ENCODE measurements at places on chromosomes 7 and 10.

- DNase-seq = no peak
Observed at GRCh38 chr10:52463826-52464225, 149.7 kb downstream of the DKK1 start.

DNA sequence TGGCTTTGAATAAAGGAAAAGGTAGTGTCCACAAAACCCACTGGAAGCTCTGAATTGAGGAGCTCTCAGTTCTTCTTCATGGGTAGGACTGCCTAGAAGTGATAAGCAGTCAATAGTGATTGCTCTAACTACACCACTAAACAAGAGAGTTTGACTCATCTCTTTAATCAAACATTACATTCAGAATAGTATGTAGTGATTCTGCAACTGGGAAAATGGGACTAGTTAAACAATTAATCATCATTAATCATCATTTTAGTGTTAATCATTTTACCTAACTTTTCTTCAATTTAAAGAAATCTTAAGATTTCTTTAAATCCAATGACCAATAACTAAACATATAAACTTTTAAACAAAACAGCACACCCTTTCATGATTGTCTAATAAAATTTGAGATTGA is 484.0 kb upstream of the FZD8 start:
- DNase-seq = no peak

- no peak for DNase-seq
Observed at GRCh38 chr10:48494611-48495010, 110.3 kb downstream of the ARHGAP22 start.

GRCh38 chr7:12942609-12943008 is 255.2 kb downstream of the ARL4A start:
- no peak for DNase-seq

DNA sequence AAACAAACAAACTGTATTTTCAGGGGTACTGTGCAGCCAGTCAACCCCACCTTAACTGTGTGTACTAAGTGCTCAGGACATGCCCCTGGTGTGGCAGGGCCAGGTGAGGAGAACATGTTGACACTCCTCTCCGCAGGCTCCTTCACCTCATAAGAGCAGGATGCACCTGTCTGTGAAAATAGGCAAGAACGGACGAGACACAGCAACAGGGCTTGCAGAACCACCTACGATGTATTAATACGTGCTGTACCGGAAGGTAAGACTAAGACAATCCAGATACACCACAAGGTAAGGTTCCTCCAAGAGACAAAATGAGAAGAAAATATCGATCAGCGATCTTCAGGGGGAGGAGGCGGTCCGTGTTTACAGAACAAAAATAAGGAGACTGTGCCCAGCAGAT is 65.8 kb upstream of the CAMK2B start:
- DNase-seq = peak; percentile 45

- DNase-seq = no peak
Observed at GRCh38 chr10:526651-527312, 162.7 kb downstream of the DIP2C start.

GRCh38 chr10:103265717-103266329 is 11.1 kb upstream of the INA start:
- no peak for DNase-seq
